ENCODE measurements at places on chromosomes 12 and 14.

DNA sequence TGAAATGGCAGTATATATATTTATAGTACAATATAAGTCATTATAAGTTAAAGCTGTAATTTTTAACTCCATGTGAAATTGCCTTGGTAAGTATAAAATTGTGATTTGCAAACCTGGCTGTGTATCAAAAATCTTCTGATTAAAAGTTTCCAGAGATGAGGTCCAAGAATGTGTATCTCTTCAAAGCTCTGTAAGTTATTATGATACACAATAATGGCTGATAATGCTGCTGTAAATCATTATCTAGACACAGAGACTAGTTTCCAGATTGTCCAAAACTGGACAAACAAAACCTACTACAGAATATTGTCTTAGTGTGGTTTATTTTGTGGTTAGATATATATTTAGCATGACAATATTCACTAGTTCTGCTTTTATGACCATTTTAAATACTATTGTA is 514.8 kb downstream of the SLC6A15 start:
- no peak for DNase-seq

DNA sequence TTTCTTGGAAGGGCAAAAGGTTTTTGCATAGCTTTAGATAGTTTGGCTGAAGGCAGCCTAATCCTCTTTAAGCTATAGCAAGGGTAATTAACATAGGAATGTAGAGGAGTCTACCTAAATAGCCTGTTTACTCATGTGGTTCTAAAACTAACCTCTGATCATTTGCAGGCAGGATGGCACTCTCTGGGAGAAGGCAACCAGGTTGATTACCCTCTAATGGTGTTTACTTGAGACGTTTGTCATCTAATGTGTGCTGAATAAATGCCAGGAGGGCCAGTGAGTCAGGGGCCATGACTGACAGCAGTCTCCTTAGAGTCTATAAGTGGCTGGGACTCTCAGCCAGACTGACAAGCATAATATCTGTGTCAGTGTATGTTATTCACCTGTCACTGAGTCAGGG is 286.4 kb downstream of the PCNX1 start:
- no peak for DNase-seq

- DNase-seq: no peak
These were observed 13.7 kb downstream of the KRT72 start for GRCh38 chr12:52587563-52587962.

- no peak for DNase-seq
These were observed 22.0 kb downstream of the CHGA start for GRCh38 chr14:92944976-92945375.

GRCh38 chr14:54299410-54300363 is 97.1 kb upstream of the CDKN3 start:
- DNase-seq: no peak

DNA sequence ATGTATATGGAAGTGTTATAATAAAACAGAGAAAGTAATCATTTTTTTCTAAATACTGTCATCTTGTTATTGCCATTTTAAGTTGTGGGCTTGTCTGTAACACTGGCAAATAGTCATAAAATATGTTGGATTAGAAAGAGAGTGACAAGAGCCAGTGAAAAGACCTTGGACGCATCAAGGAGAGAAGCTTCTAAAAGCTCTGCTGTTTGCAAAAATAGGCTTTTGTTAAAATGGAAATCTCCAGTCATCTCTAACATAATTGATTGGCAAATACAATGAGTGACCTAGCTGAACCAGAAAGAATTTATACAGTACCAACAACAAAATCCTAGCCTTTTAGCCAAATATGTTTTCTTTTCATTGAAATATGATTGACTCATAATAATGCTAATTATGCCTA is 245.8 kb upstream of the RMST start:
- DNase-seq: no peak

DNA sequence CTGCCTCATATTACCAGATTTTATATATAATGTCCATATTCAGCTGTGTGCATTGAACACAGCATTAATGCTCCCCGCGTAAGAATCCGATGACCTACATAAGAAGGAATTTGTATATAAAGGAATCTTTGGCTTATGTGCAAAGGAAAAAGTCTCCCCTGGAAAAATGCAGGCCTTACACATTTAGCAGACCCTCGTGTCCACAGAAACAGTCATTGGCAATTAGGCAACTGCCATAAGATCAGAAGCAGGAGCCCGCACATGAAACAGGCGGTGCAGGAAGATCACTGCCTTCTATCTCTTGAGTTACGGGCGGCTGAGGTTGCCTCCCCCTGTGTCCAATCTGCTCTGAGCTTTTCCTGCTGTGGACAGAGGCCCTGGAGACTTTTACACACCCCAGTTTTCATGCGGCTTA is 63.2 kb upstream of the RFX4 start:
- DNase-seq: no peak

- DNase-seq: no peak
These were observed 141.9 kb downstream of the DPF3 start for GRCh38 chr14:72752034-72752412.

- DNase-seq: no peak
These were observed 8.3 kb upstream of the GOLGA5 start for GRCh38 chr14:92785667-92786426.

DNA sequence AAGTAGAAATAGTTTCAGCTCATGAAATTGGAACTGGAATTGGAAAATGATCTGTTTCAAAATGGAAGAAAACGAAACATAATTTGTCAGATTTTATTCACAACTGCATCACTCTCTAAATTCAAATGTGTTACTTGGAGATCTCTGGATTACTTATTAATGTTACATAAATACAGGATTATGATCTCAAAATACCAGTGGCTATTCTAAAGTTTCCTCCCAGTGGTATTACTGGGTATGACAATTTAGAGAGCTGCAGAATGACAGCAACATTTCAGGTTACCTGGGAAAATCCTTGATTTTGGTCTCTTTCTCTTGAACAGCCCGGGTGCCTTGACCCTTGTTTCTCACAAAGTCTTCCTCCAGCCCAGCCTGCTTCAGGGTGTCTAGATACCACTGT is 14.2 kb downstream of the FAM161B start:
- no peak for DNase-seq

GRCh38 chr12:114691763-114692185 is 7.8 kb upstream of the TBX3 start:
- no peak for DNase-seq

DNA sequence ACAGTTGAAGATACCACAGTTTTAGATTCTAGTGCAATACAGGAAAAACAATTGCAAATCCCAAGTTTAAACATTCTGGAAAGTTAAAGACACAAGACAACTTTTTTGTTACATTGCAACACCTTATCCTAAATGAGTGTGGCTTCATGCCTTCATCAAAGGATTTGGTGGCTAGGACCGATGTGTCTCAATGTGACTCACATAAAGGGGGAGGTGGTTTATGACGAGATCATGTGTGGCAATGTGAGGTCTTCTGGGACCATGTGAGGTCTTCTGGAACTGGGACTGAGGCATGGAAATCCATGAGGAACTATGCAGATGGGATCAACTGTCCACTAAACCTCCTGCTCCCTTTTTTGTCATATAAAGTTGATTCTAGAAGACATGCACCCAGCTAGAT is 166.2 kb downstream of the PAX9 start:
- DNase-seq: no peak

GRCh38 chr12:116002890-116003536 is 274.5 kb downstream of the MED13L start:
- DNase-seq: no peak

DNA sequence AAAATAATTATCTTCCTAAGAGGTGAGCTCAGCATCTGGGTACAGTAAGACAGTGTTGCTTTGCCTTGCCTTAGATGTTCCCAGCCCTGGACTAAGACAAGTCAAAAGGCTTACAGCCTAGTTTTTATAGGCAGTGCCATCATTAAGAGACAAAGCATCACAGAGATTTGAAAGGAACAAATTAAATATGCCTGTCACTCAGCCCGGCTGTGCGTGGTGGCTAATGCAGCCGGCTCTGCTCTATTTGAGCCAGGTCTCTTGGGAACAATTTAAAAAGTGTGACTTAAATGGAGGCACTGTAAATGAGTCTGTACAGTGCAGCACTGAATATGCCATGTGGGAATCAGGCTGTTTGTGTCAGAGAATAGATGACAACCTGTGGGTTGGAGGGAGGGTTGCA is 1687.4 kb upstream of the FLRT2 start:
- DNase-seq: no peak

GRCh38 chr14:101875727-101876554 is 88.4 kb upstream of the DYNC1H1 start:
- no peak for DNase-seq

DNA sequence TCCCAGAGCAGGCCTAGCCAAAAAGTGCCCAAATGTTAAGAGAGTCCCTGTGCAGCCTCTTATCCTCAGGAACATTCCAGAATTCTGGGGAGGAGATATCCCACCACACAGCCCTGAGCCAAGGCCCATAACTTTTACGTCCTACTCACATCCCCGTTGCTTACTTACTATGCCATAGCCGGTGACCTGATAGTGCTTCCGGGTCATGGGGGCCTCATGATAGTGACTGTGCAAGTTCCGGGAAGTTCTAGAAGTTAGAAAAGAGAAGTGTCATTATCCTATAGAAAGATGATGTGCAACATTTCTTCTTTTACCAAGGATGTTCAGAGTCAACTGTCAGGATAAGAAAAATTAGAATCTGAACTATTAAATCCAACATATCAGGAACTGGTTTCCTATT is 15.6 kb upstream of the NGB start:
- DNase-seq: no peak

- DNase-seq: no peak
These were observed 3.9 kb upstream of the PPP1R1A start for GRCh38 chr12:54592316-54592715.

DNA sequence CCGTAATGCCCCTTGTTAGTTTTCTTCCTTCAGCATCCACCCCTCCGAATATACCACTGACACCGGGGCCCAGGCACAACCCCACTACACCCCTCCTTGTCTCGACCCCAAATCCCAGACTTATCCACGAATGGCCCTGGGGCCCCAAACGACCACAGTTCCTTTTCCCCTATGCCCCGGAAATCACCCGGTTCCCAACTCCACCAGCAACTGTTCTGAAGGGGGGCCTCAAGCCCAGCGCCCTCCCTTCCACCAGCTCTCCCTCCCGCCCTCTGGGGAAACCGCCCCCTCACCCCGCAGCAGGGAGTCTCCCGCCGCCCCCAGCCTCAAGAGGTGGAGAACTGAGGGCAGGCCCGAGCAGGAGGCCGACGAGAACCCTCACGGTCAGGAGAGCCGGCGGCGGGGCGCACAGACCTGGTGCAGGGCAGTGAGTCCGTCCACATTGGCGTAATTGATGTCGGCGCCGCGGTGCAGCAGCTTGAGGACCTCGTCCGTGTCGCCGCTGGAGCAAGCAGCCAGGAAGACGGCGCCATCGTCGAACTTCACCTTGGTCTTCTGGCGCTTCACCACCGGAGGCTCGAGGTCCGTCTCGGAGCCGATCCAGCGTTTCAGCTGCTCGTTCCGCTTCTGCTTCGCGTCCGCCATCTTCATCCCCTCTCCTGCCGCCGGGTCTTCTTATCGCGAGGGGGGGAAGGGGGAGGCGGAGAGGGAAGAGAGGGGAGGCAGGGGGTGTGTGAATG is 446 bp downstream of the PPP1R12A start:
- DNase-seq: no peak

DNA sequence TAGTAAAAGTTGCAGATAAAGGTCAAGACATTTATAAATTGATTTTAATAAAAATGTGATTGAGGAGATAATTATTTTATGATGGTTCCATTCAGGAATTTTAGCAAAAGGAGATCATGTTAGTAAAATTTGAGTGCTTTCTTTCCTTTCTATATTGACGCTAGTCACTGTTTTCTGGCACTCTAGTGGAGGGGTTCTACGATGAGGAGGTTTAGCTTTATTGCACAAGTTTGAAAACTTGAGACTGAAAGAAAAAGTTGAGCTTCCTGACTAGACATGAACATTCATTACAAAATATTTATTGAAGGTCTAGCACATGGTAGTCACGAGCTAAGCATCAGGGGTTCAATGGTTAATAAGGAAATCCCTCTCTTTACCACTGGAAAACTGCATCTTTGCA is 336.1 kb downstream of the SNAPC1 start:
- DNase-seq: no peak

DNA sequence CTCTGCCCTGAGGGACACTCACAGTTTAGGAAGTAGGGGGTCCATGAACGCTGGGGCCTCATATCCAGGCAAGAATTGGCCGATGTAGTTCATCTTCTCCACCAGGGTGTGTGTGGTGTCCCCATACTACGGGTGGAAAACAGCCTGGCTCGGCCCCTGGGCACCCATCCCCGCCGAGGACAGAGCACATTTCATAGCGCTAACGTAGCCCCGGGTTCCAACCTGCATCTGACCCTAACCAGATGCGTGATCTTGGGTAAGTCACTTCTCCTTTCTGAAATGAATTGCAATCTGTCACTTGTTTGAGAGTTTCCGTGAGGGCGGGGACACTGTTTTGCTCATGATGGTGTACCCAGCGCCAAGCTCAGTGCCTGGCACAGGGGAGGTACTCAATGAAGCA is 9.0 kb downstream of the HPD start:
- DNase-seq: no peak

- no peak for DNase-seq
These were observed 439.7 kb downstream of the ADAMTS20 start for GRCh38 chr12:43112101-43112920.

DNA sequence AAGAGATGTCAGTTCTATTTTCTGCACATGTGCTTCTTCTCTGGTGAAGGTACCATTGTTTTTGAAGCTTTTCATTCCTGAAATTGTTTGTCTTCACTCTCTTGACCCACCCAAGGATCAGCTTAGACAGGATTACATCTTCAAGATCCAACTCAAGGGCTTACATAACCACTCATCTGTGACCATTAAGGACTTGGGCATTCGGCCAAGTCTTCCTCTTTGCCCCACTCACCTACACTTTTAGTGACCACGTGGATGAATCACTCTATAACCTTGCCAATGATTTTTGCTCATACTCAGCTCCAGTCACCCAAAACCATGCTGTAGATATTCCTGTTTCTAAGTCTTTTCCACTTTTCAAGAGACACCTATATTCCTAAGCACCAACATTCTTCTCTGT is 36.5 kb upstream of the SSTR1 start:
- no peak for DNase-seq
